Stomach (tissue), 19 donors: ENCODE measurements at places on chromosomes 6 and 20. TPM values are rescaled to one million over a fixed set of nuclear protein-coding genes. Genes with fewer than 3 reads are reported as not detected.

GRCh38 chr6:53930330-53930729, 135.5 kb downstream of the LRRC1 start:
- no peak for DNase-seq

DNA sequence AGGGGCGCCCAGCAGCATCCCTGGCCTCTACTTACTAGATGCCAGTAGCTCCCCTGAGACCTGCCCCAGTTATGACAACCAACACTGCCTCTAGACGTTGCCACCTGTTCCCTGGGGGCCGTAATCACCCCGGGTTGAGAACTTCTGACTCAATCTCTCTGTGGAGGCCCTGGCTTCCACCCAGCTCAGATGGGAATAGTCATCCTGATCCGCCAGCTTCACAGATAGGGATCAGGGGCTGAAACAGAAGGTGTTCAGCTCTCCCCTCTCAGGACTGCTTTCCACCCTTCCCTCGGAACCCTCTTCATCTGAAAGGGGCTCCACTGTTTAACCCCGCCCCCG, 3.3 kb downstream of the CAPN11 start:
- DNase-seq: no peak

DNA sequence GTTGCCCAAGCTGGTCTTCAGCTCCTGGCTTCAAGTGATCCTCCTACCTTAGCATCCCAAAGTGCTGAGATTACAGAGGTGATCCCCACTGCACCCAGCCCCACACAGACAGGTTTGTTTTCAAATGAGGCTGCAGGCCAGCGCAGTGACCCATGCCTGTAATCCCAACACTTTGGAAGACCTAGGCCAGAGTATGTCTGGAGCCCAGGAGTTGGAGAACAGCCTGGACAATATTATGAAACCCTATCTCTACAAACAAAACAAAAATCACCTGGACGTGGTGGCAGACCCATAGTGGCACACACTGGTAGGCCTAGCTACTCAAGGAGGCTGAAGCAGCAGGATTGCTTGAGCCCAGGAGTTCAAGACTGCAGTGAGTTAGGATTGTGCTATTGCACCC, 8.0 kb upstream of the HMGN4 start:
- DNase-seq: no peak

GRCh38 chr20:25197183-25197869, 1.8 kb downstream of the ENTPD6 start:
- DNase-seq: no peak

- no peak for DNase-seq
These were observed 109.7 kb upstream of the GMDS start for GRCh38 chr6:2355150-2355549.

- DNase-seq: peak; percentile 72
These were observed 18.1 kb downstream of the BPI start for GRCh38 chr20:38321959-38322598.

DNA sequence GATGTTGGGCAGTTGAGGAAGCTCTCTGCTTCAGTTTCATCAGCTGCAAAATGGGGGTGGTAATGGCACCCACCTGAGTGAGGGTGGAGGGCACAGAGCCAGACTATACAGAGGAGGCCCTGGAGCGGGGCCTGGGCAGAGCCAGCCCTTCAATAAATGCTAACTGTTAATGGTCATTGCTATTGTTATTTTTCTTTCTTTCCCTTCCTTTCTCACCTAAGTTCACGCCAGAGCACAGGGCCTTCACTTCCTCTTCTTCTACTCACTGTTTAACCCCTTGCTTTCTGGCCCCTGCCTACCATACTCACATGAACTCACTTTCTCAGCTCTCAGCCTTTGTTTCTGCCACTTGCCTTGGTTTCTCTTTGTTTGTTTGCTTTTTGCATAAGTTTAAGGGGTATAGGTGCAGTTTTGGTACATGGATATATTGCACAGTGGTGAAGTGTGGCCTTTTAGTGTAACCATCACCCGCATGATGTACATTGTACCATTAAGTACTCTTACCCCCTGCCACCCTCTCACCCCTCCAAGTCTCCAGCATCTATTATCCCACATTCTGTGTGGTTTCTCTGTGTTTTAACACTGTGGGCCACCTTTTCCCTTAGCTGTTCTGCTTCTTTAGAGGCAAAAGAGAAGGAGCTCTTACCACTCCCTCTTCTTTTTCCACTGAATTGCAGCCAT, 7.5 kb upstream of the RREB1 start:
- DNase-seq: no peak

Gene SLC22A16
- polyA plus RNA-seq: 0.31 TPM

Gene TRIM15
- polyA plus RNA-seq: not detected

DNA sequence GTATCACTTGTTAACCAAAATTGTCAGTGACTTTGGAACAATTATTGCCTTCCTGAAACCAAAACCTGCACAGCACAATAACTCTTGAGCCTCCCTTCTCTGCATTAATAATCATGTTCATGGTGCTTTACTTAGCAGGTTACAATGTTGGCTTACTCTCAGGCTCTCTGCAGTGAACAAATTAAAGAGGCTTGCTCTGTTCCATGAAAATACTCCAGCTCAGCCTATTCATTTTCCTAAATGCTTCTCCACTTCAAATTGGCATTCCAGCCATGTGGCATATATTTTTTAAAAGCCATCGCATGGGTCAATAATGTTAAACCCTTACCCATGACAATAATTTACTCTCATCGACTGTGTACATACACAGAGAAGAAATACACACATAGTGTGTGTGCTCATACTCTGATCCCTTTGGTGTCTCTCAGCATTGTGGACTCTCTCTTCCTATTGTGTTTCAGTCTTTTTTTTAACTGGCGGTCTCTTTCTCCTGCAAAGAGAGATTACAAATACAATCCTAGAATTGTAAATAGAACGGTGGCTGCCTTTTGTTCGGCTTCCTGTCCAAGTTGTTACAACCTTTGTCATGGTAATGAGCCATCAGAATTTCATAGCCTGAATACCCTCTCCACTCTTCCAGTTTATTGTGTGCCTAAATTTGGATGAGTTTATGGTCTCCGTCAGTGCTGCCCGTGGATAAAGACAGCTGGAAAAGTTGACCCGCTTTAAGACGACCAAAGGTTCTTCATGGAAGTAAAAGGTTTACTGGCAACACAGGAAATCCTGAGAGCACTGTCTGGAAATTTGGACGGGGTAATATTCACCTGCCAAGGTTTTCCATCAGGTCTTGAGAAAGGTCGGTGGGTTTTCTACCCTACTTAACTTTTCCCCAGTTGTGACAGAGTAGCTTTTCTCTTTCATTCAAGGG, 263.6 kb downstream of the CD83 start:
- no peak for DNase-seq

DNA sequence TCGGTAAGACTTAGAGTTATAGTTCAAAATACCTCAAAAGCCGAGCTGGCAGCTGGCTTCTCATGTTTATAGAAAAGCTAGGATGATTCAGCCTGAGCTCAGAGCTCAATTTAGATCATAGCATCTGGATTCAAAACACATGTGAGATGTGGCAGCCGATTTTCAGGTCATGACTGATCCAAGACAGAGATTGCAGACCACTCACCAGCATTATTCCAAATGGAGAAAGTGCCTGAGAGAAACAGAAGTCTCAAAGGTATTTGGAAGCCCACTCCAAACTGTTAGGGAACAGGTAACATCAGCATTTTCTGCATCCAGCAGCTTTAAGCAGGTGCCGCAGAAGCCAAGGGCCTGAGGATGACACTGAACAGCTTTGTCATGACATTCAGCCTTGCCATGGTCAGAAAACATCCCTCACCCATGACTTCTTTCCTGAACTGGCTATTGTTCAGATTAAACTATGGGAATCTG, 102.2 kb downstream of the BACH2 start:
- no peak for DNase-seq

GRCh38 chr20:34744847-34745246, 40.7 kb downstream of the TP53INP2 start:
- DNase-seq: no peak

DNA sequence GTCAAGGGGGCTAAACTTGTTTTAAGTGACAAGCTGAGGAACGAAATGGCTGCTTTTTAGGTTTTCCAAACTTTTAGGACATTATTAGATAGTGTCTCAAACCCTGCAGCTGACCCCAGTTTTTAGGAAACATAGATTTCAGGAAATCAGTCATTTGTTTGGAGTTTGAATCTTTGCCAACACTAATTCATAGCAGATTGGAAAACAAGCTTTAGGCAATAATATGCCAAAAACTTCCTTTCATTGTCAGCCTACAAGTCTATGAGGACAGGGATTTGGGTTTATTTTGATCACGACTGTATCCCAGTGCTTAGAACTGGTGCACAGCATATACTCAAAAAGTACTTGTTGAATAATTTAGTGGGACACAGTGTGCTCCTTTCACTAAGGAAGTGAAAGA, 123.2 kb downstream of the TINAG start:
- peak; percentile 4 for DNase-seq

GRCh38 chr6:97059473-97059872, 134.9 kb downstream of the KLHL32 start:
- DNase-seq: peak; percentile 53

DNA sequence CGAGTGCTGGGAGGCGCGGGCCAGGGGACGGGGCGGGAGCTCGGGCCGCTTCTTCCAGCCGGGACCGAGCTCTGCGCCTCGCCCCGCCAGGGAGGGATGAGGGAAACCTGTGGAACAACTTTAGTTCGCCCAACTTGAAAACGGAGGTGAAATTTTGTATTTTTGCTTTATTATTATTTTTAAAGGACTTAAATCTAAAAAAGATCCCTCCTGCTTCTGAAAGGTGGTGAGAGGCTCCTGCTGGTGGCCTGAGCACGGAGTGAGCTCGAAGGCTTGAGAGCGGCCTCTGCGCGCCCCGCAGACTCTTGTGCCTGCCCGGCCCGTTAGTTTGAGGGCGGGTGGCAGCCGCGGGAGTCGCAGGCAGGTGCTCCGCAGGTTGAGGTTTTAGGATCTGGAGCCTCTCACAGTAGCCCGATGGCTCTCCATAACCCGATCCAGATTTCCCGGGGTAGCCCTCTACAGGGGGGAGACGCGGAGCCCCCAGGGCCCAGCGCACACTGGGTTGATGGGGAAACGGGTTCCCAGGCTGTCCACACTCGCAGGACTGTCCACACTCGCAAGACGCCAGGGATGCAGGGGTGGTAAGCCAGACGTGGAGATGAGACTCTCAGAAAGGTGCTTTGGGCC, 46.2 kb upstream of the SUPT3H start:
- DNase-seq: peak; percentile 48

Gene ADGB
- polyA plus RNA-seq: not detected

Gene BPIFA1
- not detected for polyA plus RNA-seq

- peak; percentile 2 for DNase-seq
These were observed 62.5 kb upstream of the TOP1 start for GRCh38 chr20:40966103-40966502.

Gene EFCAB8
- polyA plus RNA-seq: not detected

Gene ADGRB3
- 0.61 TPM for polyA plus RNA-seq

Gene EYS
- polyA plus RNA-seq: not detected

- DNase-seq: peak; percentile 94
These were observed 255.9 kb downstream of the SYNE1 start for GRCh38 chr6:152380993-152381898.

Gene CAGE1
- not detected for polyA plus RNA-seq

Gene SRMS
- polyA plus RNA-seq: 2.1 TPM

DNA sequence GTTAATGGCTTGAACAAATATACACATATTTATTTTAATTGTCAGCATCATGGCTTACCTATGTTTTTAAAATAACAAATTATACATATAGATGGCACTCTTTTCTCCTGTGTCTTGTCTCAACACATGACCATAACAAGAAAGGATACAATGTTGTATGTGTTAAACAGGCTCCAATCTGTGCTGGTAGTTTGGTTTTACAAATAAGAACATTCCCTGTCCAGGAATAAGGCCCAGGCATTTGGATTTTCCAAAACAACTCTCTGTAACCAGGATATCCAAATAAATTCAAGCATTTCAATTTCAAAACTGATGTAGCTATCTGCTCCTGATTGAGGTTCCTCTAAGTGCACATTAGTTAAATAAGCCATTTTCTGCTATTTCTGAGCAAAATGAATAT, 17.1 kb downstream of the METTL24 start:
- no peak for DNase-seq

Gene CLDN20
- polyA plus RNA-seq: not detected

DNA sequence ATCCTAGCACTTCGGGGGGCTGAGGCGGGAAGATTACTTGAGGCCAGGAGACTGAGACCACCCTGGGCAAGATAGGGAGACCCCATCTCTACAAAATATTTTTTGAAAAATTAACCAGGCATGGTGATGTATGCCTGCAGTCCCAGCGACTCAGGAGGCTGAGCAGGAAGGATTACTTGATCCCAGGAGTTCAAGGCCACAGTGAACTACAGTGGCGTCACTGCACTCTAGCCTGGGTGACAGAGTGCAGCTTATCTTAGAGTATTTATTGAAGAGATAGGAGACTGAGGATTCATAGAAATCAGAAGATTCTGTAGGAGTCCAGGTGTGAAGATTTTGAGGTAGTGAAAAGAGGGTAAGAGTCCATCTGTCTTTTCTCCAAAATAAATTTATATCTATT, 45.0 kb downstream of the SLC17A5 start:
- no peak for DNase-seq

DNA sequence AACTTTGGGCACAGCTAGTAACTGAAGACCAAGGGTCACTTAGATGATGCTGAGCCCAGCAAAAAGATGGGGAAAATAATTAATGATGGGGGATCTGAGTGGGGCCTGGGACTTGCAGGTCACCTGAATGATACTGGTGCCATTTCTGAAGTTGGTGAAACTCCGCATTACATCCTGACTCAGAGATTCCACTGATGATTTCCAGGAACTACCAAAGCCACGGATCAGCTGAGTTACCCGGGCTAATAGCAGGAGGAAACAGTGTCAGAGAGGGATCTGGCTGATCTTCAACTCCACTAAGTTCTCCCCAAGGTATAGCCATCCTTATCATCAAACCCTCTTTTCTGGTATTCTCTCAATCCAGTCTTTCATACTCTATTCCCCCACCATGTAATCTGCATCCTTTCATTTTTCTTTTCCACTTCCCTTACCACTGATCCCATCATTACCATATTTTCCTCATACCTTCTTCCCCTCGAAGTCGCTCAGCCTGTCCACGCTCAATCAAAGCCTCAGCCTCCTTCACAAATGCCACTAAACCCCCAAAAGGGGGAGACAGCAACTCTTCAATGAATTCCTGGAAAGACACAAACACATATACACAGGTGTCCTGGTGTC, 20.2 kb downstream of the VPS52 start:
- DNase-seq: no peak

- peak; percentile 47 for DNase-seq
These were observed 39.7 kb upstream of the TULP1 start for GRCh38 chr6:35552285-35552917.

Gene ZNF165
- 2.3 TPM for polyA plus RNA-seq

DNA sequence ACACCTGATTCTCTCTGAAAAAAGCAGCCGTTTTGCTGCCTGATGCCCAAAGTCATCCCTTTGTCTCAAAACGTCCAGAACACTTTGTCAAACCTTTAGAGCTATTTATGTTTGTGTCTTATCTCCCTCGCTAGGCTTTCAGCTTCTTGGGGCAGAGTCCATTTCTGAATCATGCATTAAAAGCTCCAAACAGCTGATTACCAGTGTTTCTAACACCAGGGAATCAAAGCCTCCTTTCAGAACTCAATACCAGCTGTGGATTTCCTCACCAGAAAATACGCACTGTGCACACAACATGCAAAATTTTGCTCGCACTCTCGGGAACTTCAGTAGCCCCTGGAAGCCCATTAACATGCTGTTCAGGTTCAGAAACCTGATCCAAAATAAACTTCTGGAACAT, 333.3 kb downstream of the HACE1 start:
- peak; percentile 61 for DNase-seq

- no peak for DNase-seq
These were observed 74.0 kb upstream of the GJE1 start for GRCh38 chr6:142058551-142059290.

Gene IYD
- 0.75 TPM for polyA plus RNA-seq

- DNase-seq: no peak
These were observed 92.6 kb downstream of the BFSP1 start for GRCh38 chr20:17438436-17439039.

Gene ANKRD60
- not detected for polyA plus RNA-seq

Gene DEFB127
- polyA plus RNA-seq: not detected

Gene COL11A2
- not detected for polyA plus RNA-seq
